ENCODE measurements at places on chromosomes 7 and 10.

- no peak for ATAC-seq
Measured at GRCh38 chr7:45278763-45279398, 121.3 kb downstream of the RAMP3 start.

DNA sequence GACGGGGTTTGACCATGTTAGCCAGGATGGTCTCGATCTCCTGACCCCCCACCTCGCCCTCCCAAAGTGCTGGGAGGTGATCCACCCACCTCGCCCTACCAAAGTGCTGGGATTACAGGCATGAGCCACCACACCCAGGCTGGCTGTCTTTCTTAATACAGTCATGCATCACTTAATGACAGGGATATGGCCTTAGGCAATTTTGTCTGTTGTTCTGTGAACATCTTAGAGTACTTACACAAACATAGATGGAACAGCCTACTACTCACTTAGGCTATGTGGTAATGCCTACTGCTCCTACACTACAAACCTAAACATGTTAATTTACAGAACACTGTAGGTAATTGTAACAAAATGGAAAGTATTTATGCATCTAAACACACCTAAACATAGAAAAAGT lies 106.6 kb upstream of the KCNMA1 start:
- no peak for ATAC-seq

GRCh38 chr7:154791611-154792010 lies 211.3 kb downstream of the PAXIP1 start:
- no peak for ATAC-seq

DNA sequence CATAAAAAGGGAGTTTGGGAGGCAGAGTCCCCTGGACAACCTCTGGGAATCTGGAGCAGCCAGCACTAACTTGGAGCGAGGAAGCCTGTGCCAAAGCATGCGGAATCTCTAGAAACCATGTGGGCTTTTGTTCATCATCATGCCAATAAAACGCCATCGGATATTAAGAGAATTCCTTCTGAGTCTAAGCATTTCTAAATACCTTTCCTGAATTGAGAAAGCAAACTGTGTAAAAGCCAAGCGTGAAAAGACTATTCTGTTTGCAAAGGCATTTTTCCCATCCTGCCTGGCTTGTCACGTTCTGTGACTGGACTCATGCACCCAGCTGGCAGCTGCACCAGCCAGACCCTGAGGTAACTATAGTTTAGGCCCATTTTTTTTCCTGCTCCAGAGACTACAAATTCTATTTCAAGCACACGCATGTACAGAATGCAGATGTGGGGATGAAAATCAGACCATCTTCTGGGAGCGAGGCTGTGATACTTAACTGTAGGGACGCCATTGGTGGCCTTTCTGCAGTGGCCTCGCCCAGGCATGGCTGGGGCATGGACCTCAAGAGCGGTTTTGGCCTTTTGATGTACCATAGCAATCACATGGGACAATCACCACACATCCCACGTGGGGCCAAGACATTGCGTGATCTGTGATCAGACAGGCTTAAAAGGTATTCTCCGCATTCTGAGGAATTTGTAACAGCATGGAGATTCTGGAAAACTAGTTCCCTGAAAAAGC lies 218.9 kb downstream of the KIAA1217 start:
- peak; percentile 91 for ATAC-seq

GRCh38 chr7:143284591-143285469 lies at the start of gene TMEM139:
Gene TMEM139 (plus strand): TSS chr7:143284958. CDS start chr7:143285958, 1,000 bp downstream.
- ATAC-seq: no peak

DNA sequence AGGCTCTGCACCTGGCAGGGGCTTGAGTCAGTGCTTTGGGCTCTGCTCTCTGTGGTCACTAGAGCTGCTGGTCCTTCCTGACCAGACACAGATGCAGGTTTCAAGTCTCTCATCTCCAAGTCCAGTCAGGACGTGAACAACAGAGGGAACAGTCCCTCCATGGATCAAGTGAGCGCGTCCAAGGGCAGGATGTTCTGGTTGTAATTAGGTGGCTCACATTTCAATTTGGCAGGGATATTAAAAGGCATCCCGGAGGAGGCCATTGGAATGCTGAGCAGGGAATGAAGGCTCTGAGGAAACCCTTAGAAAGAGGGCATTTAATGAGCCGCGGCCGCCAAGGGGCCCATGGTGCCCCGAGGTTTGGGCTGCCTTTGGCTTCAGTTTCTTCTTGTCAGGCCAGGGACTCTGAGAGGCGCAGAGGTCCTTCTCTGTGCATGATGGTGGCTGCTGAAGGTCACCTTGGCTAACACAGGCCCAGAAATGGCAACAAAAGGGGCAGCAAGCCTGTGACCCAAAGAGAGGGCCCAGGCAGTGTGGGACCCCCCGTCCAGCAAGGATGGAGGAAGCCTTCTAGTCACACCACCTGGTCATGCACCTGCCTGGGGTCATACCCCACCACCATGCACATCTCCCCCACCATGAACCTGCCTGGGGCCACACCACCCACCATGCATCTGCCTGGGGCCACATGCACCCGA lies 30.7 kb upstream of the INPP5A start:
- peak; percentile 95 for ATAC-seq

DNA sequence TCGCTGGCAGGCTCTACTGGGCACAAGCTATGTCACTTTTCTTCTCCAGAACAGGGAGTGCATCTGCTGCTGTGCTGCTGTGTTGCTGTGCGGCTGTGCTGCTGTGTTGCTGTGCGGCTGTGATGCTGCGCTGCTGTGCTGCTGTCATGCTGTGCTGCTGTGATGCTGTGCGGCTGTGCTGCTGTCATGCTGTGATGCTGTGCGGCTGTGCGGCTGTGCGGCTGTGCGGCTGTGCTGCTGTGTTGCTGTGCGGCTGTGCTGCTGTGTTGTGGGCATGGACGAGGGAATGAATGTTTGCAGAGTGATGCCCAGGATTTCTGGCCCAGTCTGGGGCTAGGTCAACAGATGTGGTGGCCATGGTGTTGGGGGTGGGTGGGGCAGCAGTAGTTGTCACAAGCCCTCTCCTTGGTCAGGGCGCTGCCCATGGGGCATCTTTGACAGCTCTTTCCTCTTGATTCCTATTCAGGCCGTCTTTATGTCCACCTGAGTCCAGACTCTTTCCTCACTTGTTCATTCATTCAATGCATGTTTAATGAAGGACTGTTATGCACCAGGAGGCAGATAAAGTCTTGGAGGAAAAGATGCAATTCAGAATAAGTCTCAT lies 55.6 kb downstream of the C10orf120 start:
- no peak for ATAC-seq

- ATAC-seq: peak; percentile 72
Measured at GRCh38 chr7:117270371-117270770, 52.5 kb downstream of the WNT2 start.

DNA sequence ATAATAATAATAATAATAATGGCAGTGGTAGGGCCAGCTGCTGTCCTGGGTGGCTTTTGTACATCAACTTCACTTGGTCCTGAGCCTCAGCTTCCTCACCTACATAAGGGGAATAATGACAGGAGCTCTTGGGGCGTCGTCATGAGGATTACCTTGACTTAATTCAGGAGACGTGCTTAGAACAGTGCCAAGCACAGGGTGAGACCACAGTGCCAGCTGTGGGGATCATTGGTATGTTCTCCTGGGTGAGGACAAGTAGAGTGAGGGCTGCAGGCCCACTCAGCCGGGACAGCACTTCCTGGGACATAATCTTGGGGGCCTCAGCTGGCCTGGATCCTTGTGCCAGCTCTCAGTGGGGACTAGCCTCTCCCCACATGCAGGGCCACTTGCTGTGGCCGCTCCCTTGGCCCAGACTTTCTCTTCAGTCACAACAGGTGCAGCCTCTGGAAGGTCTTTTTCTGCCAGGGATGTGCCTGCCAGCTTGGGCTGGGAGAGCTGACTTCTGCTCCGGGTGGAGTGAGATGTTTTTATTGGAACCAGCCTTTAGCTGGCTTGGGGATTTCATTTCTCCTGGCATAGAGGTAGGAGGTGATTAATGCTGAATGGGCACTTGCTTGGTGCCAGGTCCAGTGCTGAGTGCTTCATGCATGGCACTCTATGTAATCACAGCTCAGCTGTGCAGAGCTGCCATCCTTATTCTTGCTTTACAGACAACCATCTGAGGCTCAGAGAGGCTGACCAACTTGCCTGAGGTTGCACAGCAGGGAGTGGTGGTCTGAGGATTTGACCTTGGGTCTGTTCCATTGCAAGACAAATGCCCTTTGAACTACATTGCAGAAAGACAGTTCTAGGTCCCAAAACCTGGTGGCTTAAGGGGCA lies 45.3 kb downstream of the TSPAN15 start:
- no peak for ATAC-seq

DNA sequence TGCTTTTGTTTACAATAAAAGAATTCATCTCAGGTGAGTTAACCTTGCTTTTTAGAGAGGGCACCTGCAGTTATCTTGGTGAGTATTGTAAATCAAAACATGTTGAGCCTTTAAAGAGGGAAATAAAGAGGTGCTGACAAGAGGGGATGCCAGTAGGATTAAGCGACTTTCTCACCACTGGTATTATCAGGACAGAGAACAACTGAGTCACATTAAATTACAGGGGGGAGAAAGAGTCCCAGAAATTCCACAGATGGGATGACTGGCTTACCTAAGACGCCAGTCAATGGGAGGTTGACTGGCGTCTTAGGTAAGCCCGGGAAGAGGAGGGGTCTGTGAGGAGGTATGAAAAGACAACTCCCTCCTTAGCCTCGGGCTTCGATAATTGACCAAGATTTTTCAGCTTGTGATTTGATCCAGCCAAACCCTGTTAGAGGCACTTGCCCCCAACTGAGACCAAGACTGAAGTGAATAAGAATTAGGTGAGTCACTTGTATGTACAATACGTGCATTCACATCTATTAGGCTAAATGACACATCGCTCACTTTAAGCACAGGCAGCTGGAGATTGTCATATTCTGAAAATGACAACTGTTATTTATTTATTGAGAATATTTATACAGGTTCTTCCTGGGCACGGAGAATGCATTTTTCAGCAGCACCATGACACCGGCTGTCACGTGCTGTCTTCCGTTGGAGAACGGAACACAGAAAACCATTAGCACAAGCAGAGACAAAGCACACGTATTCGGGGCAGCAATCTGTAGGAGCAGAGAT lies 117.6 kb downstream of the SEM1 start:
- ATAC-seq: no peak

DNA sequence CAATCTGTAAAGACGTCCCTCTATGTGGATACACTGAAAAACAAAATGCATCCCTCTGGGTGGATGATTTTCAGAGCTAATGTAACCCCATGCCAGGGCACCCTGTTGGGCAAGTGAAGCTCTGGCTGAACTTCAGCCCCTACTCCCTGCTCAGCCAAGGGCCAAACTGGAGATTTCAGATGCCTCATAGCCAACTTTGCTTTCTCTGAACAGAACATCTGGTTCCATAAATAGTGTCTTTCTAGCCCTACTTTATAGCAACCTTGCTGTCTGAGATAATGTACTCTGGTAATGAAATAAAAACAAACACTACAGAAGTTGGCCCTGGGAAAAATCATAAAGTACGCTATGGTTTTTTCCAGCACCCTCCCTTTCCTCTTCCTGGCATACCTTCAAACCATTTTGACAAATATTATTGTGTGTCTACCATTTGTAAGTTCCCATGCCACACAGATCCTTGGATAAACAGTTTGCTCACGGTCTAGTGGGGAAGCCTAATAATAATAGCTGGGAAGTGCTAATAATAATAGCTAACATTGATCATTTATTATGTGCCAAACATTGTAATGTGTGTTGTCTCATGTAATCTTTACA lies 3.4 kb downstream of the ENTPD1 start:
- no peak for ATAC-seq

GRCh38 chr7:84354030-84354429 lies 159.4 kb upstream of the SEMA3A start:
- ATAC-seq: no peak

DNA sequence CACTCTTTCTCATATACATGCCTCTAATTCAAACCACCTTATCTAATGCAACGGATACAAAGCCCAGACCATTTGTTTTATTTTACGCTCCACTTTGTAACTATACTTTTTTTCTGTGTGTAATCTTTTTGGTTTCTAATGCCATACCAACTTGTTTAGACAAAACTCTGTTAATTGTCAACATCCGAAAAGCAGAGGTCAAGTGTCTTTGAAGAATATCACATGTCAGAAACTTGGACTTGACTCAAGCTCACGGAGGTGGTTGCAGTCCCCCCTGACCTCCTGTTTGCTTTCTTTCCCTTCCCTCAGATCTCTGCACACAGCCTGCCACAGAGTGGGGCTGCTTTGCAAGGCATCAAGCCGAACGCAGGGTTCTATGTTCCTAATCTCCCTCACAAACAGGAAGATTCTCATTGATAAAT lies 698.9 kb downstream of the PARD3 start:
- peak; percentile 93 for ATAC-seq

DNA sequence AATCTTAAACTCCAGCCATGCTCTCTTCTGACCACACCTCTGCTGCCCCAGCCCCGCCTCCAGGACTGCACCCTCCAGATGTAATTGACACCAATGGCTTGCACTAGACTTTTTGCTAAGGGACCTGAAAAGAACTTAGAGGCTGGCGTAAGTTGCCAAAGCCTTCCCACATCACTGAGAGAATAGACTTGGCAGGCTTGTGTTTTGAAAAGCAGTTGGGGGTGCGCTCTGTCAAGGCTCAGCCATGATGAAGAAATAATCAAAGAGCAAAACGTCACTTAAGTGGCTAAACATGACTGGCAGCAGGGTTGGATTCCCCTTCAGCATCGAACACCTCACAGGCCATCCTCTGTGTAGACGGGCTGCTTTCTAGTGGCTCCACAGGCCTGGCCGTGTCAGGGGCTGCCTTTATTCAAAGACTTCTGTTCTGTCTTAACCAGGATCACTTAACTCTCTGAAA lies 195.2 kb upstream of the C7orf33 start:
- peak; percentile 29 for ATAC-seq

GRCh38 chr10:62812672-62813439 lies 3.3 kb downstream of the EGR2 start:
- no peak for ATAC-seq

DNA sequence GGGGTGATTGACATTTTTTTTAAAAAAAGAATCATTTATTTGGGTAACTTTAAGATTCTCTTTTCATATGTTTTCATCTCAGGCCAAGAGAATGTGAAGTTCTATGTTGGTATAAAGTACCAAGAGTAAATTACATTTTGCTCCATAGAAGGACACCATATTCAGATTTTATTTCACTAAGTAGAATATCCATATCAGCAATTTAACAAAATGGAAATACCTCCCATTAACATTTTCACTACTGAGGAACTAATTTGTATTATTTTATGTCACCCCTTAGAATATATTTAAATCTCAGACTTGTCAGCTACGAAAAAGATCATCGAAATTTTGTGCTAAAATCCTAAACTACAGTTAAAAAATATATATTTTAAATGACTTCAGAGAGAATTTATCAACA lies 274.3 kb downstream of the SEMA3D start:
- no peak for ATAC-seq

DNA sequence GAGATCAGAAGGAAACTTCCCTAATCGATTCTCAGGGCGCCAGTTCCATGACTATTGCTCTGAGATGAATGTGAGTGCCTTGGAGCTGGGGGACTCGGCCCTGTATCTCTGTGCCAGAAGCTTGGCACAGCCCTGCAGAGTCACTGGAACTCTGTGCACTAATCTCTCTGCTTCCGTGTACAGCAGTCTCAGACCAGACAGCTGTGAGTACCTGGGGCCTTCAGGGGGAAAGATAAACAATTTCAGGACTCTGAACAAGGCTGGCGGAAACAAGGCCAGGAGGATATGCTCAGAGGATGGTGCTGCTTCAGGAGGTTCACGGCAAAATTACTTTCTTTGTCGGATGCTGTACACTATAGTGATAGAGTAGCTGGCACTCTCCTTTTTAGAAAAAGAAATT lies 131.7 kb upstream of the PRSS58 start:
- ATAC-seq: no peak
